ENCODE measurements at places on chromosomes 5 and 9. TPM values are rescaled to one million over a fixed set of nuclear protein-coding genes. Genes with fewer than 3 reads are reported as not detected.

TMEM232 gene
- 0.93 TPM for polyA plus RNA-seq

BAAT gene
- polyA plus RNA-seq, result not detected

PHYKPL gene
- polyA plus RNA-seq, result 121 TPM

MUSK gene
- polyA plus RNA-seq, result 2.3 TPM

SMIM33 gene
- polyA plus RNA-seq, result 5.1 TPM

ASS1 gene
- polyA plus RNA-seq, result 1,420 TPM

PROP1 gene
- polyA plus RNA-seq, result not detected

IER5L gene
- polyA plus RNA-seq, result 6.7 TPM

CARTPT gene
- not detected for polyA plus RNA-seq

GFRA3 gene
- not detected for polyA plus RNA-seq

BTNL8 gene
- polyA plus RNA-seq, result 16.0 TPM

PTPN3 gene
- polyA plus RNA-seq, result 25.0 TPM

MEIKIN gene
- not detected for polyA plus RNA-seq

KIAA0825 gene
- 0.48 TPM for polyA plus RNA-seq

SMARCA2 gene
- 45.9 TPM for polyA plus RNA-seq

IFNA21 gene
- polyA plus RNA-seq, result not detected

GCNT4 gene
- polyA plus RNA-seq, result 1.8 TPM

IL13 gene
- 0.15 TPM for polyA plus RNA-seq

PHF24 gene
- under 0.01 TPM for polyA plus RNA-seq

NR2F1 gene
- 8.4 TPM for polyA plus RNA-seq

OR1J2 gene
- polyA plus RNA-seq, result not detected

PCAT7 gene
- 1.8 TPM for polyA plus RNA-seq

WNT8A gene
- polyA plus RNA-seq, result not detected

PCDHGB7 gene
- polyA plus RNA-seq, result not detected

CYLC2 gene
- polyA plus RNA-seq, result not detected

FCN2 gene
- polyA plus RNA-seq, result 0.12 TPM

IFNK gene
- polyA plus RNA-seq, result not detected

PCDHA1 gene
- 0.10 TPM for polyA plus RNA-seq

ERP44 gene
- polyA plus RNA-seq, result 6.6 TPM

ADGRD2 gene
- not detected for polyA plus RNA-seq

C5orf52 gene
- polyA plus RNA-seq, result not detected

ANKRD55 gene
- polyA plus RNA-seq, result not detected

CLTA gene
- polyA plus RNA-seq, result 293 TPM

LECT2 gene
- not detected for polyA plus RNA-seq

AK3 gene
- polyA plus RNA-seq, result 36.8 TPM

EIF4E1B gene
- polyA plus RNA-seq, result not detected

NR2F1-AS1 gene
- polyA plus RNA-seq, result 9.0 TPM

ZFAND5 gene
- 78.1 TPM for polyA plus RNA-seq

PFN3 gene
- not detected for polyA plus RNA-seq

PLAC8L1 gene
- 0.36 TPM for polyA plus RNA-seq

NDFIP1 gene
- polyA plus RNA-seq, result 20.3 TPM

SLC6A19 gene
- 6.6 TPM for polyA plus RNA-seq

TAS2R1 gene
- not detected for polyA plus RNA-seq

CREB3 gene
- polyA plus RNA-seq, result 39.0 TPM

GLIPR2 gene
- 42.0 TPM for polyA plus RNA-seq

RNF183 gene
- polyA plus RNA-seq, result not detected

FAM221B gene
- polyA plus RNA-seq, result not detected

PCDHA10 gene
- not detected for polyA plus RNA-seq

PPP2R2B gene
- not detected for polyA plus RNA-seq

GMCL2 gene
- polyA plus RNA-seq, result not detected

PROB1 gene
- polyA plus RNA-seq, result under 0.01 TPM

ADAMTSL2 gene
- 1.8 TPM for polyA plus RNA-seq

SLC34A3 gene
- not detected for polyA plus RNA-seq

ARRDC3 gene
- 16.8 TPM for polyA plus RNA-seq

CCNJL gene
- 4.7 TPM for polyA plus RNA-seq

DDX4 gene
- polyA plus RNA-seq, result not detected

All from sigmoid colon (tissue), 7 donors.